T follicular helper cell (primary cell): ENCODE measurements at places on chromosomes 7 and 10.

- DNase-seq = no peak
Observed at GRCh38 chr7:31043051-31043471, 9.0 kb upstream of the ADCYAP1R1 start.

GRCh38 chr7:33354201-33354600, 224.8 kb downstream of the BBS9 start:
- no peak for DNase-seq

DNA sequence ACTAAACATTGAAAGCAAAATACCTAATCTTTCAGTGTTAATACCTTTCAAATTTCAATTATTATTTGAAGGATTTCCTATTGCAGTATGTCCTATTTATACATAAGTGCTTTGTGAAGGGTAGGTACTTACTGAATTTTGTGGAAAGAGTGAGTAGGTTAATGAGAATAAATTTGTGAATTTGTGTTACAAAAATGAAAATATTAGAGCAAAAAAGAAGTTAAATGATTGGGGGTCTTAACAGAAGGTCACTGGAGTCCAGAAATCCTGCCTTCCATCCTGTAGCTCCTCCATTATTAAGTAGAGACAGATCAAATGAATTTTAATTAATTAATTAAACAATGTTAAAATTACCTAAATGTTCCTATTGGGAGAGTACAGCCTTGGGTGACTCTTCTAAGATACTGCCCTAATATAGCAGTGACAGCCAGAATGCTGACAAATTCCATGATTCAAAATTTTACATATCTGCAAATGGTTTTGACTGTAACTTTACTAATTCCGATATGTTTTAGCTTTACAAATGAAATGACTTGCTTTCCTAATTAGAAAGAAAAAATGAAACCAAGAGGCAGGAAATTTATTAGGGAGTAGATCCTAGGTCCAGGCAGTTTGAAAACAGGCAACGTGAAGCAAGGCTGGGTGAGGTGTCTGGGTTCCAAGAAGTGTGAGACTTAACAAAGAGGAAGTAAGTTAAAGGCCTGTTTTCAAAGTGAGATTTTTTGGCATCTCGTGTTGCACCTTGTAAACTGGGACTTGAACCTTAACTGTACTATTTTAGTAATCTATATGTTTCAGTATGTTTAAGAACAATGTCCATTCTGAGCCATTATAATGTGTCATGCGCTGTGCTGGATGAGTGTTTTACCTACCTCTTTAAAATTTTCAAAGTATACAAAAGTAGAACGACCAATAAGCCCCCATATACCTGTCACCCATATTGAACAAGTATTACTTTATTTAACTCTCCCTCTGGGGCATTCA, 1.5 kb downstream of the PIK3CG start:
- DNase-seq = no peak

DNA sequence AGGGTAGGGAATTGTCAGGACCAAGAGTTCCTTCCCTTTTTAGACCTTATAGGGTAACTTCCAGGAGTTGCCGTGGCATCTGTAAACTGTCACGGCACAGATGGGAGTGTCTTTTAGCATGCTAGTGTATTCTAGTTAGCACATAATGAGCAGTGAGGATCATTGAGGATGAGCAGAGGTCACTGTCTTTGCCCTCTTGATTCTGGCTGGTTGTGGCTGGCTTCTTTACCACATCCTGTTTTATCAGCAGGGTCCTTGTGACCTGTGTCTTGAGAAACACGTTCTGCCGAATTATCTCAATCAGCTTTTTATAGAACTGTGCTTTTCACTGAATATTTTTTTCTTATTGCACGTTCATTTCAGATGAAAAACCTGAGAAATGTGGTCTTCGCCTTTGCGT, 41.5 kb downstream of the MINPP1 start:
- no peak for DNase-seq

GRCh38 chr10:62471711-62472110, 97.5 kb downstream of the ZNF365 start:
- DNase-seq = no peak

- DNase-seq = no peak
Observed at GRCh38 chr7:148523550-148523949, 67.0 kb upstream of the C7orf33 start.

GRCh38 chr7:50957431-50957830, 174.7 kb upstream of the GRB10 start:
- DNase-seq = no peak

GRCh38 chr7:65216469-65216868, 157.2 kb upstream of the ZNF92 start:
- DNase-seq = peak; percentile 49

GRCh38 chr7:94295850-94296249, 98.8 kb upstream of the COL1A2 start:
- no peak for DNase-seq

GRCh38 chr10:85528318-85528652, 838.3 kb downstream of the GRID1 start:
- DNase-seq = no peak

GRCh38 chr10:21403256-21404015, 122.0 kb downstream of the SKIDA1 start:
- no peak for DNase-seq

DNA sequence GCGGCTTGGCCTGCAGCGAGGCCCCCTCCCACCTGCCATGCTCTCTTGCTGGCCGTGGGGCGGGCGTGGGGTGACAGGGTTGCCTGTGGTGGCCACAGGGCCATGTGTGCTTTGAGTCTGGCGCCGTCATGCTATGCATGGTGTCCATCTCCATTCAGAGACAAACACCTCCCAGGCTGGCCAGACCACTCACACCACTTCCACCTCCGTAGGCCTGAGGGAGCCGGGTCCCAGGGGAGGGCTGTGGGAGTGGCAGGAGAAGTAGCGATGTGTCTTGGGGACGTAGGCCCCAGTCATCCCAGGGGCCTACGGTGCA, 65.5 kb downstream of the DNAJB6 start:
- no peak for DNase-seq

DNA sequence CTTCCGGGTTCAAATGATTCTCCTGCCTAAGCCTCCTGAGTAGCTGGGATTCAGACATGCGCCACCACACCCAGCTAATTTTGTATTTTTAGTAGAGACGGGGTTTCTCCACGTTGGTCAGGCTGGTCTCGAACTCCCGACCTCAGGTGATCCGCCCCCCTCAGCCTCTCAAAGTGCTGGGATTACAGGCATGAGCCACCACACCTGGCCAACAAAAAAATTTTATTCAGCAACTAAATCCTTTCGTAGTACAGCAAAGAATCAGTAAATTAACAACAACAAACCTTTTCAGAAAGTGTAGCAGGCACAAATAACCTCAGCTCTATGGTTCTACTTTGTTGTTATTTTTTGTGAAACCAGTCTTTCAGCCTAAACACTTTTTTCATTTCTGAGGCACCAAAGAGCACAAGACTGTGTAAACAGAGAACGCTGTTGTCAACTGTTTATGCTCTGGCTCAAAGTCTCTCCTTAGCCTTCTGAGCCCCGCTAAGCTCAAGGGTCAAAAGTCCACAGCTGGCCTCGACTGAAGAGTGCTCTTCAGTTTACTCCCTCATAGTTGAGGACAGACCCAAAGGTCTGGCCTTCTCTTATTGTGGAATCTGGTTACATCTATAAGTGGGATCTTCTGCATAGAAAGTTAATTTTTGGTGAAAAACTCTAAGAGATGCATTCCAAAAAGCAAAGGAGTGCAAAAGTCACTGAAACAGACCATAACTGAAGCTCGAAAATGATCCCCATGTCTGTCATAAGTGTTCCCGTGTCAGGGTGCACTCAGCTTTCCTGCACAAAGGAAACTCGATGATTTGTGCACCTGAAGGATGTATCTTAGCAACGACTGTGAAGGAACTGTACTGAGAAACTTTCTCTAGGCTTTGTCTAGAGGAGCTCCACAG, 24.6 kb upstream of the DDX50 start:
- DNase-seq = no peak

DNA sequence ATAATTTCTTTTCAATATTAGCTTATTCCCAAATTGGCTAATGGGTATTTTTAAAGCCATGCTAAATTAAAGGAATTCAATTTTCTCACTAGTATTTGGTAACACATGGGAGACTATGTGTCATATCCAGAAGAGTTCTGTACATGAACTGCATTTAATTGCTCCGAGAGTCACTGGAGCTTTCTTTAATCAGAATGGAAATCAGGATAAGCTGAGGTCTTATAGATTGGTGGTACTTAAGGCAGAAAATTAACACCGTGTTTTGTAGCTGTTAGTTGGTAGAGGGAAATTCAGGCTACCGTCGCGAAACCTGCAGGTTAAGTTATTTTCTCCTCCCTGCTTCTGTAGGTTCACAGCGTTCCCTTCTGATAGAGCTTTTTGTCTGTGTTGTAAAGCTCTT, at the start of gene WEE2:
TSS of gene WEE2 (plus strand) at position 3 of the 400 bp plus-strand sequence. CDS start 406 bp downstream, outside the sequence.
- DNase-seq = no peak

DNA sequence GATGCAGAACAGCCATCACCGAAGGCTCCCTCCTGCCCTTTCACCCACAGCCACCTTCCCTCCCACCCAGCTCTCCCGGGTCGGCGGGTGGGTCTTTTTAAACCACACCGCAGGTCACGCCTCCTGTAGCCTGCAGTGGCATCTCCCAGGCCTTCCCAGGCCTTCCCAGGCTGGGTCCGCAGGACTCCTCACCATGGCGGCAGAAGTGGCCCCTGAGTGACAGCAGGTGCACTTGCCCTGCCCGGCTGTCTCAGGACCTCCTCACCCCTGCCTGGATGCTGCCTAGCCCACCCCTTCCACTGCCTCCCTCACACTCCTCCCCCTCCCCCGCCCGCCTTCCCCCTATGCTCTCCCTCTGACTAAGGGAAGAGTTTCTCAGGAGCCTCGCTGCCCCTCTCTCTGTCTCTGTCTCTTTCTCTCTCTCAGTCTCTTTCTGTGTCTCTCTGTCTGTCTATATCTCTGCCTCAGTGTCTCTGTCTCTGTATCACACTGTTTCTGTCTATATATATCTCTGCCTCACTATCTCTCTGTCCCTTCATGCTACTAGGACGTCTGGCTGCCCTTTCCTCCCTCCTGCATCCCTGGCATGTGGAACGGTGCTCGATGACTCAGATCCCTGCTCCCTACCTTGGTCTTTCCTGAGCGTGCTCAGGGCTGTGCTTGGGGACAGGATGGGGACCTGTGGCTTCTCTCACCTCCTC, 57.5 kb downstream of the GLRX3 start:
- no peak for DNase-seq
